ENCODE measurements at places on chromosomes 12 and 14. TPM values are rescaled to one million over a fixed set of nuclear protein-coding genes. Genes with fewer than 3 reads are reported as not detected.

DNA sequence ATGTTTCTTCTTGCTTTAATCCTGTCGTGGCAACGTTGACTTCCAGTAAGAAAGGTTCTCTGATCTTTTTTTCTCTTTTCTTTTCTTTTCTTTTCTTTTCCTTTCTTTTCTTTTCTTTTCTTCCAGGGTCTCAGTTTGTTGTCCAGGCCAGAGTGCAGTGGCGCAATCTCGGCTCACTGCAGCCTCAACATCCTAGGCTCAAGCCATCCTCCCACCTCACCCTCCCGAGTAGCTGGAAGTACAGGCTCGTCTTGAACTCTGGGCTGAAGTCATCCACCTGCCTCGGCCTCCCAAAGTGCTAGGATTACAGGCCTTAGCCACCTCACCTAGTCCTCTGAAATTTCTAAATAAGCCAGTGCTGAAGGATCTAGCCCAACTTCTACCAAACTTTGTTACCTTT, 1.3 kb upstream of the MAP3K9 start:
- H3K4me1 ChIP-seq, result peaks cover 3% of the 10 kb centered on the region
- DNase-seq, result no peak
- H3K36me3 ChIP-seq, result no peaks in the 10 kb centered on the region
- peak overlapping the region; percentile 77 for H3K4me3 ChIP-seq
- H3K27ac ChIP-seq, result no peak overlapping the region

DNA sequence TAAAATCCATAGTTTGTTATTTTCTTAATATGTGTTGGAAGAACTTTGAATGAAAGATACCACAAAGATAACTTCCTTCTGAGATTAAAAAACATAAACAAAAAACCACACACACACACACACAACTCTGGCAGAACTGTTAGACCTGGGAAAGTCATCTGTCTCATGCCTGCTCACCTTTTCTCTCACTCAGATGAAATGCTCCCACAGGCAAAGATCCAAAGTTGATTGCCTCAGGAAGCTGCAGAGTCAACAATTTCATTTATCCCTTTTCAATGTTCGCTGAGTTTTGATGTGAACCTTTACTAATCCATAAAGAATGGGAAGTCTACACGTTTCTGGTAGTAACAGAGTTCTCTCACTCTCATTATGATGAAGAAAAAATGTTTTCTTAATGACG, 112.0 kb downstream of the DENND5B start:
- H3K4me1 ChIP-seq, result no peaks in the 10 kb centered on the region
- DNase-seq, result no peak
- H3K27me3 ChIP-seq, result no peaks in the 10 kb centered on the region
- no peak overlapping the region for H3K4me3 ChIP-seq
- H3K36me3 ChIP-seq, result no peaks in the 10 kb centered on the region

DNA sequence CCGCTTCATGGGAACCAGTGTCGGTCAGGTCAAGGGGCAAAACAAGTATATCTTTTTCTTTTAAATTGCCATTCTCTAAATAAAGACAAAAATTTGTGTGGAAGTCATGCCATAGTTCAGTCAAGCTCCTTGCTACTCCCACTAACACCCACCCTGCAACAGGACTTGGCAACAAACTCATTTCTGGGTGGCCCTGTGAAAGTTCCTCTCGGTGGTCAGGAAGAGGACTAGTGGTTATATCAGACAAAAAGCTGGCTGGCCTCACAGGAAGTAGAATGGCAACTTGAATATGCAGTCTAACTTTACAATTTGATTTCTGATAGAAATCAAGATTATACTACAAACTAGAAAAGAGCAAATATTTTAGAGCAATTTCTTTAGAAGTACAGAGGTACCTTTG, 11.2 kb downstream of the DHRS7 start:
- no peaks in the 10 kb centered on the region for H3K27me3 ChIP-seq
- no peak overlapping the region for H3K4me3 ChIP-seq
- no peak for DNase-seq
- peaks cover 53% of the 10 kb centered on the region for H3K4me1 ChIP-seq
- H3K27ac ChIP-seq, result peak overlapping the region; percentile 84
- peaks cover 39% of the 10 kb centered on the region for H3K36me3 ChIP-seq

GRCh38 chr12:1801303-1801975, 18.9 kb upstream of the LRTM2 start:
- DNase-seq, result no peak
- H3K4me3 ChIP-seq, result no peak overlapping the region

GRCh38 chr14:99447739-99448138, 32.9 kb downstream of the SETD3 start:
- H3K4me1 ChIP-seq, result no peaks in the 10 kb centered on the region
- H3K27ac ChIP-seq, result no peak overlapping the region
- H3K4me3 ChIP-seq, result no peak overlapping the region
- no peaks in the 10 kb centered on the region for H3K27me3 ChIP-seq

GRCh38 chr14:25411781-25412757, 362.1 kb upstream of the STXBP6 start:
- no peaks in the 10 kb centered on the region for H3K36me3 ChIP-seq
- H3K4me3 ChIP-seq, result no peak overlapping the region
- H3K27me3 ChIP-seq, result no peaks in the 10 kb centered on the region
- H3K27ac ChIP-seq, result no peak overlapping the region
- DNase-seq, result no peak

- H3K4me1 ChIP-seq, result no peaks in the 10 kb centered on the region
- H3K27me3 ChIP-seq, result no peaks in the 10 kb centered on the region
- H3K4me3 ChIP-seq, result no peak overlapping the region
- H3K36me3 ChIP-seq, result no peaks in the 10 kb centered on the region
Measured at GRCh38 chr12:102740141-102740955, 176.7 kb downstream of the PAH start.

DNA sequence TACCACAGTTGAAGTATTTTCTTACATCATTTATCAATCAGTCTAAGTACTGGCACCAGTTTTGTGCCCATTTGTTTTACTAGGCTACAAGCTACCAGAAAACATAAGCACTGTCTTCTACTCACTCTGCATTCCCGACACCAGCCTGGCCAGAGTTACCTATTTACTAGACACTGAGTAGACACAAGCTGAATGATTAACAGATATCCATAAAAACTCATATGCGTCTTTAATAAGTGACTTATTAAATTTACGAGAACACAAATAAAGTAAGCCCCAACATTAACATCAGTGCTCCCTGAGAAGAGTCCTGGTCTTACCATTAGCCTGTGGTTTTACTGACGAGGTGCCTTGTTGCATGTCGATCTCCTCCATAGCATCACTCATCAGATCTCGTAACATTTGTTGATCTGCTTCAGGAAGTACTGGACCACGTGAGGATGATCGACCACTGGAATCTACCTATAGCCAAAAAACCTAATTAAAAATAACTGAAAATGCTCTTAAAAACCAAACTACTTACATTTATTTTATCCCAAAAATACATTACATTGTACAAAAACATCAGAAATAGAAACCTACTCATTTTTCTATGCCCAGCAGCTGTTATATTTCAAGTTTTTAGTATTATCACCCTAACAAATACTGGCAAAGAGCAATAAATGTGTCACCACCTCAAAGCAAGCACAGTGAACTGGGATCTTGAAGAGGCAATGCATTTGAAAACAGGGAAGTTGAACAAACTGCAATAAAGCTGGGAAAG, 53.3 kb downstream of the BDKRB1 start:
- no peaks in the 10 kb centered on the region for H3K4me1 ChIP-seq
- H3K27me3 ChIP-seq, result no peaks in the 10 kb centered on the region
- H3K27ac ChIP-seq, result no peak overlapping the region

GRCh38 chr14:51603495-51603894, 48.2 kb upstream of the FRMD6 start:
- H3K27me3 ChIP-seq, result no peaks in the 10 kb centered on the region
- H3K4me3 ChIP-seq, result no peak overlapping the region
- DNase-seq, result no peak
- H3K4me1 ChIP-seq, result no peaks in the 10 kb centered on the region
- no peaks in the 10 kb centered on the region for H3K36me3 ChIP-seq

DNA sequence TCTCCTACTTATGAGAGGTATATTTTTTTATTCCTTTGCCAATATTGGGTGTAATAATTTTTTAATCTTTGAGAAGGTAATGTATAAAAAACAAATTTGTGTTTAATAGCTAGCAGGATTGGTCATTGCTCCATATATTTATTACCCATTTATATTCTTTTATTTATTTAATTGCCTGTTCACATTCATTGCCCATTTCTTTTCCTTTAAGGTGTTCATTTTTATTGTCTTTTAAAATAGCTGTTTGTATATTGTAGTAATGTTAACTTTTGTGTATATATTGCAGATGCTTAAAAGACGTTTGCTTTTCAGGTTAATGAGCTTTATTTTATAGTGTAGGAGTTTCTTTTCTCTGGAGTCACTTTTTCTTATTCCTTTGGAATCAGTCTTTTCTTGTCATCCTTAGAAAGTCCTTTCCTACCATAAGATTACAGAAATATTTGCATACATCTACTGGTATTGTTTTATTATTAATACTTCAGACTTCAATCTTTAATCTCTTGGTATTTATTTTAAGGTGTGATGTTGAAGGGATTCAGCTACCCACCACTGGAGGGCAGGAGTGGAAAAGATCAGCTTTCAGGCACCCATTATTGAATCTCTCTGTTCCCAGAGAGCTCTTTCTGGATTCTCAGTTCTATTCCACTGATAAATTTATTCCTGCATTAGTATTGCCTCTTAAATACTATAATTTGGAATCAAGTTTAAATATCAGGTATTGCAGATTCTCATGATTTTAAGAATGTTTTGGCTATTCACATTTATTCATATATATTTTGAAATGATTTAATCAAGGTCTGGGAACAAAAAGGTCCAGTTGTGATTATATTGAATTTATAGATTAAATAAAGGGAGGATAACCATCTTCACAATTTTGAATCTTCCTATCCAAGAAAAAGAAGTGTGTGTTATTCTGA, 17.3 kb downstream of the PPM1A start:
- H3K27ac ChIP-seq, result no peak overlapping the region
- H3K36me3 ChIP-seq, result no peaks in the 10 kb centered on the region
- H3K27me3 ChIP-seq, result no peaks in the 10 kb centered on the region
- no peak overlapping the region for H3K4me3 ChIP-seq
- no peak for DNase-seq

- peaks cover 7% of the 10 kb centered on the region for H3K36me3 ChIP-seq
- no peaks in the 10 kb centered on the region for H3K4me1 ChIP-seq
- H3K27me3 ChIP-seq, result no peaks in the 10 kb centered on the region
Measured at GRCh38 chr12:14367040-14367661, 1.7 kb downstream of the ATF7IP start.

DNA sequence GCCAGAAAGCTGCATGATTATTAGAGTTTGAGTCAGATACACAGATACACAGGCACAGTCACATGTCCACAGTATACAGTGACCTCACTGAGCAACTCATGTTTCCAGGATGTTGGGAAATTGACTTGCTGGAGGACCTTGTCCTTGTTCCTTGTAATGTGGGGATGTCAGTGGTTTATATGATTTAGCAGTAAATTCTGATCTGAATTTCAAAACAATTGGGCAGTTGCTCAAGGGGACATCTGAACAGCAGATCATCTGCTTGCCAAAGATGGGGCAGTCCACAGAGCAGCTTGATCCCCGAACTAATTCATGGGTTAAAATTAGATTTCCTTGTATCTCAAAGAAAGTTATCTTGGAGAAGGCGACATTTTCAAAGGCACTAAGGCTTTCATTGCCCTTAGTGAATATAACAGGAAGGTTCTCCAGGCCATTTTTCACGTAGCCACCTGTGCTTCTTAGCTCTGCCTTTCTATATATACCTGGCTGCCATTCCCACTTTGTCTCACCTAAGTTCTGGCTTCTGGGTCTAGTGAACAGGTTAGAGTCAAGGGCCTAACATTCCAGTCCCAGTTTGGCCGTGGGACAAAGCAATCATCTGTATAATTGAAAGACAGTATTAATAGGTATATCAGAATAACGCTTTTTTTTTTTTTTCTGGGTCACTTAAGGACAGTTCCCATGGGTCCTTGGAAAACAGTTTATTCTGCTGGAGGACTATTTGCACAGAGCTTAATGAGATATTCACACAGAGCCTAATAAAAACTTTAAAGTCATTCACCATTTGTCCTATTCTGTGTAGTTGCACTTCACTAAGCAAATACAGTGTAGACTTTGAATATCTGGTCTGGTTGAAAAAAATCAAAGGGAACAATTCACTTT, 64.9 kb upstream of the STRN3 start:
- no peak overlapping the region for H3K4me3 ChIP-seq
- DNase-seq, result no peak
- no peaks in the 10 kb centered on the region for H3K36me3 ChIP-seq
- no peaks in the 10 kb centered on the region for H3K27me3 ChIP-seq
- peak overlapping the region; percentile 14 for H3K27ac ChIP-seq

- no peaks in the 10 kb centered on the region for H3K4me1 ChIP-seq
- DNase-seq, result no peak
- no peak overlapping the region for H3K27ac ChIP-seq
- H3K27me3 ChIP-seq, result no peaks in the 10 kb centered on the region
- H3K36me3 ChIP-seq, result no peaks in the 10 kb centered on the region
- H3K4me3 ChIP-seq, result no peak overlapping the region
Measured at GRCh38 chr12:89906178-89906577, 197.5 kb upstream of the ATP2B1 start.

DNA sequence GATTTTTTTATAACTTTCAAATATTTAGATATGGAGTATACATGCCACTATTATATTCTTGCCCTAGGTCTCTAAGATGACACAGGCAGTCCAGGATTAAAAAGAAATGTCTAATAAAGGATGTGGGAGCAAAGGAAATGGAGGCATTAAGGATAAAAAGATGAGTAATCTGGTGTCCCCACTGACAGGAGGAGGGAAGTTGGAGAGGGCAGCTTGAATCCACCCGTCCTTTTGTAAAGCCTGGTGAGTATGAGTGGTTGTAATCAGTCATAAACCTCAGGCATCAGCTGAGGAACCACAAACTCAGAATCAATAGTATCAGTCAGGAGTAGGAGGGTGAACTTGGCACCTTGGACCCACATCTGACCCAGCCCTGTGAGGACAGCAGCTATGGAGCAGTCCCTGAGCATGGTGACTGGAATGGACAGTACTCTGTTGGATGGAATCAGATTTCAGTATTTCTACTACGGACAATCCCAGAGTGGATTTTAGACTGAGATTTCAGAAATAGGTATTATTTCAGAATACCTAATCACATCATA, 100.5 kb downstream of the EXOC5 start:
- H3K4me3 ChIP-seq, result no peak overlapping the region
- no peak for DNase-seq
- no peaks in the 10 kb centered on the region for H3K4me1 ChIP-seq
- H3K27me3 ChIP-seq, result no peaks in the 10 kb centered on the region
- no peaks in the 10 kb centered on the region for H3K36me3 ChIP-seq

GRCh38 chr12:56626701-56627100, 3.4 kb downstream of the BAZ2A start:
- no peak overlapping the region for H3K27ac ChIP-seq
- peaks cover 78% of the 10 kb centered on the region for H3K4me1 ChIP-seq
- DNase-seq, result no peak
- H3K27me3 ChIP-seq, result no peaks in the 10 kb centered on the region
- H3K36me3 ChIP-seq, result no peaks in the 10 kb centered on the region
- no peak overlapping the region for H3K4me3 ChIP-seq

The SLC38A4 gene
- 5.0 TPM for polyA plus RNA-seq

The DENND5B gene
- 8.7 TPM for polyA plus RNA-seq

The TAS2R30 gene
- 0.32 TPM for polyA plus RNA-seq

The DPF3 gene
- 1.6 TPM for polyA plus RNA-seq

The DEPDC4 gene
- 8.0 TPM for polyA plus RNA-seq

The CCDC88C gene
- 28.5 TPM for polyA plus RNA-seq

The ZNF891 gene
- polyA plus RNA-seq, result 8.2 TPM

The WIF1 gene
- 266 TPM for polyA plus RNA-seq

The OTOGL gene
- 0.28 TPM for polyA plus RNA-seq
